ENCODE measurements at places on chromosomes 11 and 22.

GRCh38 chr11:18502352-18502751 is 24.4 kb downstream of the TSG101 start:
- DNase-seq: no peak

DNA sequence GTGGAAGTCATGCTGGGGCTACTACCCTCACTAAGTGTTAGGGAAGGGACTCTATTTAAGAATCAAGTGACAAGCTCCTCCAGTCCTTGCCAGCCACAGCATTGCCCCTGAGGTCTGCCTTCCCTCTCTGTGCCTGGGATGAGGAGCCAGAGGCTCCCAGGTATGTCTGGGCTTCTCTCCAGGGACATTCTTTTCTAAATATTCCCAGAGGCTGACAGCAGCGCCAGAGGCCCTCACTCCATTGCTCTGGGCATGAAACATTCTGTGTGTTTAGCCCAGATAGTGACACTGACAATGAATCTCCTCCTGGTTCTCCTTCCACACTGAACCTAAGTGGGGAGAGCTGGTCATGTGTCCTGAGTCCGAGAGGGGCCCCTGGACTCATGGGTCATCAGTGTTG is 2.2 kb downstream of the OR51E1 start:
- no peak for DNase-seq

GRCh38 chr11:69140635-69141034 is 15.1 kb upstream of the SMIM38 start:
- DNase-seq: no peak

DNA sequence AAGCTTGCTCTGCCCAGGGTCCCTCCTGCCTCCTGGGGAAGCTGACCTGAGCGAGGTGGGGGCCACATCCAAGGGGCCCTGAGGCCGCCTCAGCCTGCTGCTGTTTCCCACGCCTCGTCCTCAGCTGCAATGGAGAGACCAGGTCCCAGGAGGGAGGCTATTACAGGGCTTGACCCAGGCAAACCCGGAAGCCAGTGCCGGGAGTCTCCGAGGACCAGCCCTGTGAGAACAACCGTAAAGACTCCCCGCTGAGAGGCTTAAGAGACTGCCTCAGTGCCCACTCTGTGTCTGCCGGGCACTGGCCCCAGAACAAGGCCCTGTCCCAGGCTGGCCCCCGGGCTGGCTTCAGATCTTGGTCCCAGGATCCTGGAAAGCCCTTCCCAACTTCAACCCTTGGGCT is 124.3 kb upstream of the FGF3 start:
- DNase-seq: no peak

DNA sequence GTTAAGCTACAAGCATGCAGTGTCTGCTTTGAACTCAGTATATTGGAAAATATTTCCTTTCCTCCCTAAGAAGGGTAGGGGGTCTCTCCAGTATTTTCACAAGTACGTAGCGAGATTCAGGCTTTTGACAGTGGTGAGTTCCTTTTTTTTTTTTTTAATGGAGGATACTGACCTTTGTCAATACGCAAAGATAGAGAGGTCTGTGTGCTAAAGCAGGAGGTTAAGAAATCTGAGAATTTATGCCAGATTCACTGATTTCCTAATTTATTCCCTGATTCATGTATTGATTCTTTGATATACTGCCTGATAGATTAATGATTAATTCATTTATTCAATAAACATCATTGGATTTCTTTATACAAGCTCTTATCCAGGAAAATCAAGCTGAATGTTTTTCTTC is 106.7 kb upstream of the CADM1 start:
- DNase-seq: no peak

- no peak for DNase-seq
Measured at GRCh38 chr11:1470681-1471611, 15.6 kb downstream of the MOB2 start.

- DNase-seq: no peak
Measured at GRCh38 chr11:45806937-45807791, 2.2 kb downstream of the SLC35C1 start.

DNA sequence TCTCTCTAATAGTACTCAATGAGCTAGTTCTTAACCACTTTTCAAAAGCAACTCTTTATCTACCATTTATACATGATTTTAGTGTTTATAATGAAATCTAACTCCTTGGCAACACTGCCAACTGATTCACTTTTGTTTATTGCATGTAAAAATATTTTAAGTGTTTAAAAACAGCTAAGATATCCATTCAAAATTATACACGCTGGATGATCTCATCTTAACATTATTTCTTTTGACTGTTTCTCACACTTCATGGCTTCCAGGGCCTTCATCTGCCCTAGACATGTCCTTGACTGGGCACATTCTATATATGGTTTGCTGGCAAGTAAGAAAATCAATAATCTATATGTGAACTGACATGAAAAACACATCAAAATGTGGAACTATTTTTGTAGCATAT is 414.6 kb upstream of the LUZP2 start:
- DNase-seq: no peak

- no peak for DNase-seq
Measured at GRCh38 chr11:70642266-70642665, 243.9 kb downstream of the CTTN start.

GRCh38 chr11:31757260-31757835 is 53.8 kb downstream of the PAX6 start:
- no peak for DNase-seq

GRCh38 chr11:8586184-8586583 is 7.8 kb downstream of the STK33 start:
- no peak for DNase-seq

DNA sequence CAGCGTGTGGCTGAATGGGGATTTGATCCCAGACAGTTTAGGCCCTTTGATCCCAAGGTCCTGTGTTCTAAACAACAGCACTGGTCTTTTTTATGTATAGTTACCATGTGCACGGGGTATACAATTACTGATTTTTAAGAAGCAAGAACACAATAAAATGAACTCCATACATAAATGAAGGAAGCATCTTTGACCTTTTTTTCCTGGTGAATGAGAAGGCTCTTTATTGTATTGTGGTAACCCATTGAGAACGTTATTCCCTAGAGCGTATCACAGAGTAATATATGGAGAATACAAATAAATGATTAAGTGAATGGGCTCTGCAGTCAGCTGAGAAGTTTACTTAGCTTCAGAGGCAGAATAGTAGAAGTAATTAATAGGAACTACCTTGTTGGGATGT is 563.6 kb downstream of the NTM start:
- no peak for DNase-seq

DNA sequence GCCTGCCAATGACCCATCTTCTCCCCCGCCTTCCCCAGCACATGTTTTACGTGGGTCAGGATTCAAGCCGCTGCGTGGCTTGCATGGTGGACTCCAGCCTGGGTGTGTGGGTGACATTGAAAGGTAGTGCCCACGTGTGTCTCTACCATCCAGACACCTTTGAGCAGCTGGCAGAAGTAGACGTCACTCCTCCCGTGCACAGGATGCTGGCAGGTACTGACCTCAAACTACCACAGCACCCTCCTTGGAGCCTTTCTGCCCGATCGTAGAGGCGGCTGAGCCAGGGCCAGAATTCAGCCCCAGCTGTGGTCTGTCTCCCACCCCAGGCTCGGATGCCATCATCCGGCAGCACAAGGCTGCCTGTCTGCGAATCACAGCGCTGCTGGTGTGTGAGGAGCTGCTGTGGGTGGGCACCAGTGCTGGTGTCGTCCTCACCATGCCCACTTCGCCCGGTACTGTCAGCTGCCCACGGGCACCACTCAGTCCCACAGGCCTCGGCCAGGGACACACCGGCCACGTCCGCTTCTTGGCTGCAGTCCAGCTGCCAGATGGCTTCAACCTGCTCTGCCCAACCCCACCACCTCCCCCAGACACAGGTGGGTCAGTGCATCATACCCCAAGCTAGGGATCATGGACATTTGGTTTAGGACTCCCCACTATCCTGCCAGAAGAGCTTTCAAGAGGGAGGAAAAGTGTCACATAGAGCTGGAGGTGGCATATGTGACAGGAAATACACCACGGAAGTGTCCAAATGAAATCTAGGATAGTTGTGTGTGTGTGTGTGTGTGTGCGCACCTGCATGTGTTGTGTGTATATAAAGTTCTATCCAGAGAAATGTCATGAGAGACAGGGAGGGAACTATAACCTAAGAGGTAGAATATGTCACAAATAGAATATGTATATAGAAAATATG is 10.6 kb upstream of the RELT start:
- DNase-seq: no peak

DNA sequence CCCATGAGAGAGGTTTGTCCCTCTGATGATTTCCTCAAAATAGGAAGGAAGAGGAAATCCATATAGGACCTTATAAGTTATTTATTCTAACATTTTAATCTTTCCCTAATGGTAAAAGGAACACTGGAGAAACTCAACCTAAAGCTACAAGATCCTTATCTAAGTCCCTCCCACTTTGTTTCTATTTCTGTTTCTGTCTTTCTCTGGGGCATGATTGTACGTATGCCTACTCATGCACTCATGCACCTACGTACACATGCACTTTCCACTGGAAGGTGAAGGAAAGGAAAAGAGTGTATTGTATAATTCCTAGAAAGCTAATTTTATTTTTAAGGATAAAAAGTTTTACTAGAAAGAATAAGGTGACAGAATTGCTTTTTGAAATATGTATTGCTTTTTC is 125.0 kb downstream of the RAB38 start:
- DNase-seq: no peak

DNA sequence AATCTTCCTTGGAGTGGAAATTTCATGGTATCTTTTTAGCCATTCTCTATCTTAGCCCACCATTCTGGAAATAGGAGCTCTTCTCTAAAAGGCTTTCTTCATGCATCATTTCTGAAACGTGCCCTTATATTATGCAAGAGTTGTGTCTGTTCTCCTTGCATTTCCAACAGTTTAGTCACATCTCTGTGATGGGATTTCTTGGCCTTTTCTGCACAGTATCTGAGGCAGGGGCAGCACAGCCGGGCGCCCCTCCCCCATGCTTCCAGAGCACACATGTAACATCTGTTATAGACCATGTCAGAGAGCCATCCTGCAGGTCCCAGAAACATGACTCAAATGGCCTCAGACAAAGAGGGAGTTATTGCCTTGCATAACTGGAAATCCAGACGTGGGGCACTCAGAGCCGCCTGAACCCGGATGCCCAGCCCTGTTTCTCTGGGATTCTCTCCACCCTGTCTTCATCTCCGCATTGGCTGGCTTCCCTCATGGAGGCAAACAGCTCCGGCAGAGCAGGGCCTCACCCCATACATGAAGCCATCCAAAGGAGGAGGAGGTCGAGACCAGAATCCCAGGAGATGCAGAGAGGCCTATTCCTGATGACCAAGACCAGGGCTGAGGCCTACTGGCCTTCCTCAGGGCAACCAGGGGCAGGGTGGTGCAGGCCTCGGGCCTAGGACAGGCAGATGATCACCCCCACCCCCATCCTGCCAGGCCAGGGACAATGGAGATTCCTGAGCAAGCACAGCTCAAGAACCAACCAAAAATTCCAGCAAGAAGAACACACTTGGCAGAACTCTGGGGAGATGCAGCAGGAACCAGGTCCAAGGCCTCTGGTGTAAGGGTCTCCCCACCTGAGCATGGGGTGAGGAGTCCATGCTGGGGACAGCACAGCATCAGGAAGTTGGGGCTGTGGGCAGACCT is 61.3 kb downstream of the IGLL5 start:
- DNase-seq: no peak

DNA sequence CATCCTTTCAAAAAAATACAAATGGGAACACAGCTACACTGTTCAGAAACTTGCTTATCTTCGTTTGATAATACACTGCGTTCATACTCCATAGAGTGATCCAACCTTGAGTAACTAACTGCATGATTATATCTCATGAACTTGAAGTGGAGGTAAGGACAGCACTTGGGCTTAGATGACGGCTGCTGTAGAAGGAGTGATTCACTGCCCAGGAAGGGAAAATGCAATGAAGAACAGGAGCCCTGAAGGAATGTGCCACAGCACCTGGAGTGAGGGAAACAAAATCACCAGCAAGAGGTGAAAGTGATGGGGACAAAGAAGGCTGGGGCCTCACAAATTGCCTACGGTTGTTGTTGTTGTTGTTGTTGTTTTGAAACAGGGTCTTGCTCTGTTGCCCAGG is 44.1 kb upstream of the SC5D start:
- DNase-seq: no peak

GRCh38 chr11:13260963-13261588 is 16.5 kb upstream of the BMAL1 start:
- no peak for DNase-seq

GRCh38 chr11:36090356-36091109 is 146.7 kb downstream of the LDLRAD3 start:
- DNase-seq: no peak

DNA sequence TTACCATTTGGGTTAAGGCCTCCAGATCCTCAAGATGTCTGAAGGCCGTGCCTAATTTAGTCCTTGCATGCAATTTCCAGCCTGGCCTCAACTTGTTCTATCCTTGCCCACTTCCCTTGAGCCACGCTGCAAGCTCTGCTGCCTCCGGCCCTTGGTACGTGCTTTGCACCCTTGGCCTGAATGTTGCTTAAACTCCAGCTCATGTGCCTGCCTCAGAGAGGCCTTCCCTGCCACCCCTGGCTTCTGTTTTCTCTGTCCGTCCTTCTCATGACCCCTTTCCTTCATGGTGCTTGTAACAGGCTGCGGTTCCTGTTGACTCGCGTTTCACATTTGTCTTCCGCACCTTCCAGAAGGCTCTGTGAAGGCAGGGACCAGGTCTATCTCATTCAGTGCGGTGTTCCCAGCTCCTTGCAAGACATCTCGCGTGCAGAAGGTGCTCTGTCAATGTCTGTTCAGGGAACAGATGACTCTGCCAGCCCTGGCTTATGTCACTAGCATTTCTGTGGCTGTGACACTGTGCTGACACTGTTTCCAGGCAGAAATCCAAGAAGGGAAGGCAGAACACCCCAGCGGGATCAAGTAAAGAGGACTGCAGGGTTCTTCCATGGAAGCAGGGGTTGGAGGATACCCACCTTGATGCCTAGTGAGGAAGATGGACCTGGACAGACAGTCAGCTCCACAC is 61.8 kb downstream of the FBLN1 start:
- DNase-seq: no peak

DNA sequence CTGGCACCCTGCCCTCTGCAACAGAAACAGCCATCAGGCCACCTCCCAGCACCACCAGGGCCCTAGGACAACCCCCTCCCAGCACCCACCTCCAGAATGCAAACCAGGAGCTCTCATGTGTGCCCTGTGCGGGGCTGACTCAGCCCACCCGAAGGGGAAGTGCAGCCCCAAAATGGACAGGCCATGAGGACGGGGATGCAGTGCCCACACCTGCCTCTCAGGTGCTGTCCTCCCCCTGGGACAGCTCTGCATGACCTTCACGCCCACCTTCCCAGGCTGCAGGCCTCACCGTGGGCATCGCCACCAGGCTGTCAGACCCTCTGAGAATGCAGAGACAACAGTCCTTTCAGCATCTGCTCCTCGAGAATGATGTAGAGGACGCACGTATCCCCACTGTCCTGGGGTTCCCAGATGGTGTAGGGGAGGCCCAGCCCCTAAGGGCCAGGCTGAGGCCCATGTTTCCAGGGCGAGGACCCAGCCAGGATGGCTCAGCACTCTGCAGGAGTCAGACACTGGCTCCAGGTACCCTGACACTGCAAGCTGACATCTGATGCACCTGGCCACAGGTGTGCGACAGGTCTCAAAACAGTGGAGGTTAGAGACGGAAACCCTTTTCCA is 13.5 kb downstream of the MOB2 start:
- no peak for DNase-seq

All from activated CD4-positive, alpha-beta T cell treated with anti-CD3 and anti-CD28 coated beads, Interleukin-2, Interleukin-6, amounts not matched to agents 100 ng/mL and 50 ng/mL, durations not matched to agents 16 hours and 8 hours (primary cell).